ENCODE measurements at places on chromosomes 3 and 15. TPM values are rescaled to one million over a fixed set of nuclear protein-coding genes. Genes with fewer than 3 reads are reported as not detected.
A peak's percentile ranks its signal among the peaks of the same experiment; 100 is the strongest.

Gene PIGZ
- total RNA-seq = 10.6 TPM

Gene PDCD6IP
- 156 TPM for total RNA-seq

- no peak for DNase-seq
These were observed 27.9 kb upstream of the KLF13 start for GRCh38 chr15:31298707-31299172.

Gene CCR1
- not detected for total RNA-seq

DNA sequence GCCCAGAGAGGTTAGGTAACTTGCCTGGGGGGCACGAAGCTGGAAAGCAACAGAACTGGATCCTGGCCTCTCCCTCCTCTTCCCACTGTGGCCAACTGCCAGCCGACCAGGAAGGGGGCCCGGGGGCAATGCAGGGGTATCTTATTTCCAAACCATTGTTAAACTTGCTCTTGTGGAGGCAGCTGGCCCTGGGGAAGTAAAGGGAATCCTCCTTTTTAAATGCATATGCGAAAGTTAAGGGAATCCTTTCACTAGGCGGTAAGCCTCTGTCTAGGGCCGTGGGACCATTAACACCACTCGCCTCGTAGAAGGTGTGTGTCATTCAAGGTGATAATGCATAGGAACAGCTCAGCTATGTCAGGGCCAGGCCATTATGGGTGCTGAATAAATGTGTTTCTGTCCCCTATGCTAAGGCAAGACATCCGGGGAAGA is 68.6 kb downstream of the ST6GAL1 start:
- no peak for DNase-seq

Gene LRTM1
- total RNA-seq = not detected

DNA sequence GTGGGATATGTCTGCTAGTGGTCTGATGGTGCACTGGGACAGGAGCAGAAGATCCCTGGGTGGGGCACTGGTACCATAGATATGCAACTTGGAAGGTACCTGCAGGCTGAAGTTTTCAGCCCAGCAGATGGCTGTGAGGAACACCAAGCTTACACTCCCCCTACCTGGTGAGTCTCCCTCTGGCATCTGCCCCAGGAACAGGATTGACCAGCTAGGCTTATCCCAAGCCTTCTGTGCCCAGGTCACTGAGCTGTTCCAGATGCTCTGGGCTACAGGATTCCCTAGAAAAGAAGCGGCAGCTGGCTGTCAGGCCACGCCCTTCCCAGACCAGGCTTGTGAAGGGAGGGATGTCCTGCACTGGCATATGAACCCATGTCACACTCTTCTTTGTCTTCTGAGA is 1130.0 kb downstream of the NAALADL2 start:
- DNase-seq = no peak

Gene ABHD14A
- 17.0 TPM for total RNA-seq

- no peak for DNase-seq
These were observed 31.3 kb upstream of the LPP start for GRCh38 chr3:188122571-188123169.

DNA sequence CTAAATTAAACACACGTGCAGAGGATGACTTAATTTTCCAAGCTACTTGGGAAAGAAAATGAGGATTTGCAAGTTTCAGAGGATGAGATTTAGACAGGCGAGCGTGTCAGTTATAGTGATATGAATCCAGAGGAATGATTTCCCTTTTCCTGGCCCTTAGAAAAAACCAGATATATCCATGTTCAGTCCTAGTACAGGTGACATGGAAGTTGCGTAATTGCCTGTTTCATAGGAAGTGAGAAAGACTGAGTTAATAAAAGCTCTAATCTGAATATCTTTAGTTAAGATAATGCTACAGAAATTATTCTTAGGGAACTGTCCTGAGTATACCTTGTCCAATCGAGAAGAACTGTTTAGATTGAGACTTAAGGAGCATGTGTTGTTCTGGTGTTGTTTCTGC is 490.5 kb downstream of the ZNF385D start:
- no peak for DNase-seq

GRCh38 chr3:160139291-160139690 is 85.9 kb upstream of the C3orf80 start:
- no peak for DNase-seq

Gene TMEM266
- not detected for total RNA-seq

DNA sequence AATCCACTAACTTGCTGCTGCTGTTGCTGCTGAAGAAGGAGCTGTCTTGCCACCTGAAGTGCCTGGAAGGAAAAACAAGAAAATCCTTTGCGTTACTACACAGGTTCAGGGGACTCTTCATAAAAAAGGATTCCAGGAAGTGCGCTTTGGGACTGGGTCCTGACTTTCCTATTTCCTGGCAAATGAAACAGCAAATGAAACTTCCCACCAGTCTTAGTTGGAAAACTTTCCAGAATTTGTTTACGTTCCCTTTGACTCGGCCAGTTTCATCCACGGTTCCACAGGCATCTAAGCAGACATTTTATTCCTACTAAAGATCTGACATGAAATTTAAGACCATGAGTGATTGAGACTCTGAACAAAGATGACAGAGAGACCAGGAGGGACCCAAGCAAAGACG is 471.0 kb downstream of the FOXP1 start:
- DNase-seq = no peak

GRCh38 chr3:165786013-165786412 is 51.2 kb downstream of the BCHE start:
- no peak for DNase-seq

GRCh38 chr3:121786485-121786884 is 36.9 kb upstream of the GOLGB1 start:
- no peak for DNase-seq

Gene TPRG1
- total RNA-seq = 0.53 TPM

DNA sequence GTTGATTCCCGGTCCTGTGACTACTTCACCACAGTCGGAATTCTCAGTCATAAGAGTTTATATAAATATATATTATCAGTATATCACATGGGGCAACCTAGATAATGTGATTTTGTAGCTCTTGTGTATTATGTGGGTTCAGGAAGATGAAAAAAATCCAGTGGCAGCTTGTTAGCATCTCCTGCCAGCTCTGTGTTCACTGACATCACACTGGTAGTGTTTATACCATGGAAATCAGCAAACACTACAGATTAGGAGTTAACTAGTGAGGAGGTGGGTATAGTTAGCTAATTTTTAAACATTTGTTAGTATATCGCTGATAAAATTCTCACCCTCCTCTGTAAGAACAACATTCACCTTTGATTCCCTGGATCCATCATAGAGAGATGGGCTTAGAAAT is 44.5 kb upstream of the KCNMB2 start:
- DNase-seq = no peak

Gene RBPMS2
- total RNA-seq = 2.5 TPM

Gene FETUB
- not detected for total RNA-seq

- DNase-seq = no peak
These were observed 73.1 kb downstream of the SATB1 start for GRCh38 chr3:18351823-18352744.

Gene IGSF10
- 0.18 TPM for total RNA-seq

Gene AMOTL2
- total RNA-seq = 125 TPM

Gene FSIP1
- total RNA-seq = 0.73 TPM

Gene COPS2
- total RNA-seq = 45.6 TPM

- DNase-seq = no peak
These were observed 523.9 kb upstream of the AGTR1 start for GRCh38 chr3:148173851-148174250.

Gene ACTRT3
- 2.8 TPM for total RNA-seq

Gene ADAMTS17
- total RNA-seq = not detected

- no peak for DNase-seq
These were observed 120.2 kb downstream of the LRRC28 start for GRCh38 chr15:99371180-99372103.

Gene NANOGP8
- total RNA-seq = not detected

Gene CCDC39
- not detected for total RNA-seq

GRCh38 chr3:64856106-64856505 is 168.3 kb upstream of the ADAMTS9 start:
- DNase-seq = no peak

DNA sequence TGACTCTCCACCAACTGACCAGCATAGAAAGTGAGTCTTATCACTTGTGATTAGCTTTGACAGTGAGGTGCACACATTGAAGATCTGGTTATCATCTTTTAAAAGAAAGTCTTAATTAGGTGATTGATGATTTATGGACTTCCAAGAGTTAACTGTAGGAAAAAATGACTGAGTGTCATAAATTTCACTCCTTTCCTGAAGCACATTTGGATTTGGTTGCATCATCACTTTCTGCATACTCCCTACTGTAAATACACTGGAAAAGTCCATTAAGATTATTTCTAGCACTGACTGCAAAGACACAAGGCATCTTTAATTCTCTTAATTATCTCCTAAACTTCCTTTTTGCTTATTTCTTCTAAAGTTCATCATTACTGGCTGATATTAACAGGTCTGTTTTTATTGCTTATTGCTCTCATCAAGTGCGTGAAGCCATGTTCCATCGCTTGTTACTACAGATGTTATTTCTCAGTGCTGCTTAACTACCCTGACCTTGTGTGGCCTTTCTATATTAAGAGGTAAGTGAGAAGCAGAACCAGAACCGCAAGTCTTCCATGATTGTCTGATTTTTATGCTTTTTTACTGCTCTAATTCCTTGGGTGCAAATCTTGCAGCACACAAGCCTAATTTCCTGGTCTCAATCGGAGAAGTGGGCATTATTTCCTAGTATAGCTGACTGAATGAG is 153.2 kb downstream of the MEIS2 start:
- DNase-seq = no peak

Gene PLS1
- total RNA-seq = 0.82 TPM

DNA sequence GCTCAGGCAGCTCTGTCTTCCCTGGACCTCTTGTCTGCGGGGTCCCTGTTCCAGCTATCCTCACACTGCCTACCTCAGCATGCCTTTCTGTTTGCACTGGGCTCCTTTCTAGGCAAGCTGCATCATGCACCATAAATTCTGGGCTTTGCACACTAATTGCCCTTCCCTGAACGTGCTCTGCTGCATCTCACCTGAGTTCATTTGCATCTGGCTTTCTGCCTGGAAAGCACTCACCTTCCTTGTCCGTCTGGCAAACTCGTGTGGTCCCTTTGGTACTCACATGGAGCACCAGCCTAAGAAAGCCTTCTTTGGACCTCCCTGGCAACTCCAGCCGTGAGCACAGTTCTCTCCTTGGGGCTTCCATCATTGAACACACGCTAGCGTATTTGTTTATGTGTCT is 365.6 kb downstream of the SV2B start:
- DNase-seq = no peak

GRCh38 chr15:74269362-74270035 is 33.4 kb downstream of the CCDC33 start:
- DNase-seq = no peak

- DNase-seq = no peak
These were observed 4.8 kb downstream of the CSRNP1 start for GRCh38 chr3:39148435-39149058.

- DNase-seq = peak; percentile 25
These were observed 74.2 kb upstream of the POU1F1 start for GRCh38 chr3:87350367-87351199.

DNA sequence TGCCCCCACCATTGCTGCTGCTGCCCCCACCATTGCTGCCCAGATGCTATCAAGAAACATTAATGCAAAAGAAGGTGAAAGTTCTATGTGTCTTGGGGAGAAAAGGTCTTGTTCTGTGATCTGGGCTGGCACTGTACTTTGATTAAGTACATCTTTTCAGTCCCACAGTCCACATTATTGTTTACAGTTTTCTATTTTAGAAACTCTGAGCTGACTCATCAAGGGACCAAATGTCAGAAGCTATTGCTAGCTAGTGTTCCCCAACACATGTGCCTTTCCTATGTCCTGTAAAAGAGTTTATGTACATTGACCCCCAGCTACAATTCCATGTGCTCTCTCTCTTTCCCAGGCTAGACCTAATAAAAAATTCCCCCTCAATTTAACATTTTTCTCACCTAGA is 264.7 kb upstream of the NECTIN3 start:
- no peak for DNase-seq

GRCh38 chr15:60525341-60526039 is 46.5 kb upstream of the ICE2 start:
- DNase-seq = no peak

GRCh38 chr3:61664105-61664482 is 102.7 kb downstream of the PTPRG start:
- no peak for DNase-seq

Gene APOD
- 8.6 TPM for total RNA-seq

DNA sequence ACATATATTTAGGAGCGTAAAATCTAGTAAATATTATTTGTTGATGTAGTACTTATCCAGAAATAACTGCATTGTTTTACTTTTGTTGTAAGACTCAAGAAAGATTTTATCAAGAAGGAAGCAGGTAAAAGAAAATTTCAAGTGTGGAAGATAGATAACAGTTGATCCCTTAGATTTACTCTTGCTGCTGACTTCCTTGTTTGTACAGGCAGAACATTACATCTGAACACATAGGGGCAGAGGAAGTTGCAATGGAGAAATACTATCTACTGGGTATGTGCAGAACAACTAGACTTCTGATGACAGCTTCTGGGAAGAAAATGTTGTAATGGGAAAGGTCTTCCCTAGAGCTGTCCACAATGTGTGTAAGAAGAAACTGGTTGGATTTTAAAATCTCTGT is 350.6 kb downstream of the NLGN1 start:
- DNase-seq = no peak

GRCh38 chr3:108404368-108404767 is 106.0 kb downstream of the MYH15 start:
- no peak for DNase-seq

Gene OR5H2
- total RNA-seq = not detected

Gene SHC4
- total RNA-seq = 2.8 TPM

DNA sequence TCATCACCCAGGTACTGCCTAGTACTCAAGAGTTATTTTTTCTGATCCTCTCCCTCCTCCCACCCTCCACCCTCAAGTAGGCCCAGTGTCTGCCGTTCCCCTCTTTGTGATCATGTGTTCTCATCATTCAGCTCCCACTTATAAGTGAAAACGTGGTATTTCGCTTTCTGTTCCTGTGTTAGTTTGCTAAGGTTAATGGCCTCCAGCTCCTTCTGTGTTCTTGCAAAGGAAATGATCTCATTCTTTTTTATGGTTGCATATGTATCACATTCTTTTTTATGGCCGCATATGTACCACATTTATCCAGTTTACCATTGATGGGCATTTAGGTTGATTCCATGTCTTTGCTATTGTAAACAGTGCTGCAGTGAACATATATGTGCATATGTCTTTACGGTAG is 8.2 kb upstream of the GANC start:
- DNase-seq = no peak

Gene LYZL4
- not detected for total RNA-seq

DNA sequence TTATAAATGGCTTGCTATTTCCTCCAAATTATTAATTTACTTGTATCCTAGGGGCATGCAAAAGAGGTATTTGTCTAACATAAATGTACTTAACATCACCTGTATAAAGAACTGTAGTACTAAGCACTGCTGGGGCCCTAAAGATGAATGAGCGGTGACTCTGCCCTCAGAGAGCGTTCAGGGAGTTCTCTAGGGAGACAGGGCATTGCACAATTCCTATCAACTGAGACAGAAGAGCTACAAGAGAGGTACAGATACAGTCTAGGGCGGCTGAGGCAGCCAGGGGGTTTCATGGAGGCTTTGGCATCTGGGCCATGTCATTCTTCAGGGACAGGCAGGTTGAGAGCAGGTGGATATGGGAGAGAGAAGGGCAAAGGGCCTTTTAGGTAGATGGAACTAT is 39.9 kb upstream of the PARL start:
- no peak for DNase-seq

All from glomerular endothelial cell (primary cell).